ENCODE measurements at places on chromosomes 16 and 17.

- no peak for DNase-seq
These were observed 49.3 kb downstream of the SF3B3 start for GRCh38 chr16:70572926-70573270.

DNA sequence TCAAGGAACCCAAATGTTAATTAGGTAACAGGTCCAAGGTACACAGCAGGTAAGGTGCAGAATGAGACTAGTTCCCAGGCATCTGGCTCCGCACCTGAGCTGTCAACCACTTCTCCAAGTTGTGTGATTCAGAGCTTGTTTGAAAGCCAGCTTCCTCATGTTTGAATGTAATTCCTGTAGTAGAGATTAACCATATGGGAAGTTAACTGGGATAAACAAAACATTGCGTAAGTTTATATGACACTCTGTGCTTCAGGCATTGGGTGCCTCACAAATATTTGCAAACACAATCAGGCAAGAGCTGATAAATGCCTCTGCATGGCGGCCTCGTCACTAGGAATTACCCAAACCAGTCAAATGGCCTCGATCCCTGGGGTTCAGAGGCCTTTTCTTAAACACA is 27.9 kb upstream of the CPHXL start:
- no peak for DNase-seq

DNA sequence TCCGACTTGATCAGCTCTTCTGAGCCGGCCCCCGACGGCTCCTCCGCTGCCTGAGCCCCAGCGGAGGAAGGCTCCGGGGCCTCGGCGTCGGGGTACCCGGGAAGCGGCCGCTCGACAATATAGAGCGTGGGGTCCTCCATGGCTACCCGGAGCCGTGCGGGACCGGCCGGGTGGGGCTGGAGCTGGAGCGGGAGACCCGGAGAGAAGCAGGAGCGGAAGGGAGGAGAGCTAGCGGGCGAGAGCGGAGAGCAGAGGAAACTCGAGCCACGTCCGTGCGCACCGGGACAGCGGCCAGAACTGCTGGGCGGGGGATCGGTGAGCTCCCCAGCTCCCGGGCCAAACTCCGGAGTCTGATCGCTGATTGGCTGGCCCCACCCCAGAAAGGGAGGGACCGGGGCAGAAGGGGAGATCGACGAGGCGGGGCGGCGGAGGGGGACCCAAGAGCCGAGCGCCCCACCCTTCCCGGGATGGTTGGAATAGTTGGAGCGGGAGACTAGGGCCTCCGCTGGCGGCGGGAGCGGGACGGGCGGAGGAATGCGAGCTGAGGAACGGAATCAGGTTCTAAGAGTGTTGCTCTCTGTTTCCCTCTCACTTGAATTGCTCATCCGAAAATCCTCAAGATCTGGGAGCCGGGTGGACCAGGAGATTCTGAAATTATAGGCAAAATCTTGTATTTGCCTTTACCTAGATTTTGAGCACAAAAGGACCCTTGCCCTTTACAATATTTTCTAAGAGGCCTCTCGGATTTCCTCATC is at the start of gene CAVIN1:
Gene CAVIN1 (minus strand): TSS at position 299 of the 755 bp plus-strand sequence. CDS start 159 bp downstream, at position 140.
- DNase-seq, result peak; percentile 20

DNA sequence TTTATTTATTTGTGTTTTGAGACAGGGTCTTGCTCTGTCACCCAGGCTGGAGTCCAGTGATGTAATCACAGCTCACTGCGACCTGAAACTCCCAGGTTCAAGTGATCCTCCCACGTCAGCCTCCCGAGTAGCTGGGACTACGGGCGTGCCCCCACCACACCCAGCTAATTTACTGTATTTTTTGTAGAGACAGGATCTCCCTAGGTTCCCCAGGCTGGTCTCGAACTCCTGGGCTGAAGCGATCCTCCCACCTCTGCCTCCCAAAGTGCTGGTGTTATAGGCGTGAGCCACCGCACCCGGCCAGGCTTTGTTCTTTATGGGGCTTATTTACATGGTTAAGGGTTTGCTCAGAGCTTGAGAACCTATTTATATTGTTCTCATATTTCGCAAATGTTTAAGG is 5.8 kb upstream of the MEIOB start:
- no peak for DNase-seq

- DNase-seq, result no peak
These were observed 47.3 kb downstream of the OMG start for GRCh38 chr17:31249835-31250141.

- DNase-seq, result no peak
These were observed 59.8 kb downstream of the GTF3C1 start for GRCh38 chr16:27489906-27490305.

- DNase-seq, result no peak
These were observed 182.0 kb downstream of the SEC14L1 start for GRCh38 chr17:77322514-77323412.

DNA sequence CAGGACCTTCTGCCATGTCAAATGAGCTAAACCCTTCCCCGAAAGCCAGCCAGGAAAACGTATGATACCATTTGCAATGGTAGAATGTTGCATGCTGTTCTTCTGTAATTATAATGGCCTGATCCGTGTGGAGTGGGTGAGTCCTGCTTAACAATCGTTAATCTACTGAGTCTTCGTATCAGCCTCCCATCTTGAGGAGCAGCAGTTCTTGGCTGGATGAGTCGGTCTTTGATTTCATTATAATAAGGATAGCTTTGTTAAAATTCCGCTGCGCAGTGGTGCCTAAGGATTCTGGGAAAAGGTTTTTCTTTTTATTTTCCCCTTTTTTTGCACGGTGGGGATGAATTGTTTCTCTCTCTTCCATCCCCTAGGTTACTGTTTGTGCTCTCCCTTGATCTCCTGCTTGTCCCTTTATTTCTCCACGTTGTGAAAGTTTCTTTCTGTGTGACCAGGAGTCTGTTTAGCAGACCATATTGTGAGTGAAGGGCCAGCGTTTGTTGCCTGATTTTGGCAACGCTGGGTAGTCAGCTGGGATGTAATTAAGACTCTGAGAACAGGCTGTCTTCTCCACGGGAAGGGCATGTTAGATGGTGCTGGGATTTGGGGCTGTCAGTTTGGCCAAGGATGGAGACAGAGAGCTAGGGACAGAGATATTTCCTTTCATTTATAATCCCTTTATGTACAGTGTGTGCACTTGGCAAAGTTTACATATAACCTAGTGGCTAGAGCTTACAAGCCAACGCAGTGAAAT is 263.0 kb downstream of the FTO start:
- no peak for DNase-seq

- no peak for DNase-seq
These were observed 119.1 kb downstream of the HIC1 start for GRCh38 chr17:2174014-2174413.

- peak; percentile 89 for DNase-seq
These were observed 6.5 kb downstream of the SCGB1C2 start for GRCh38 chr17:143785-144281.

GRCh38 chr17:77451894-77452852 is 311.4 kb downstream of the SEC14L1 start:
- DNase-seq, result no peak

GRCh38 chr16:71185347-71185746 is 45.2 kb downstream of the HYDIN start:
- no peak for DNase-seq

GRCh38 chr17:75623386-75623785 is 9.8 kb upstream of the SMIM5 start:
- no peak for DNase-seq

- no peak for DNase-seq
These were observed 387 bp downstream of the MSI2 start for GRCh38 chr17:57256708-57257112.

DNA sequence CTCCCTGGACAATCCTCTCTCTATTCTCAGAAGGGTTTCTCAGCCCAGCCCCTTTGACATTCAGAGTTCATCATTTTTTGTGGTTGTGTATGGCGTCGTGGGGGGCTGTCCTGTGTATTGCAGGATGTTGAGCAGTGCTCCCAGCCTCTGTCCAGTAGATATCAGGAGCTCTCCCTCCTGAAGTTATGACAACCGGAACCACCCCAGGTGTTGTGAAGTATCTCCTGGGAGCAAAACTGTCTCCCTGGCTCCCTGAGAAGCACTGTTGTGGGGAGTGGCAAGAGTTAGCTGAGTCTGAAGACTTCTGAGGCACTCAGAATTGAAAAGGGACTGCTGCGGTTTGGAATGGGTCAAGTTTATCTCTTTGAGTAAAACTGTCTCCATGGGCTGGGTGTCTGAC is 55.9 kb upstream of the MGAT5B start:
- DNase-seq, result no peak

DNA sequence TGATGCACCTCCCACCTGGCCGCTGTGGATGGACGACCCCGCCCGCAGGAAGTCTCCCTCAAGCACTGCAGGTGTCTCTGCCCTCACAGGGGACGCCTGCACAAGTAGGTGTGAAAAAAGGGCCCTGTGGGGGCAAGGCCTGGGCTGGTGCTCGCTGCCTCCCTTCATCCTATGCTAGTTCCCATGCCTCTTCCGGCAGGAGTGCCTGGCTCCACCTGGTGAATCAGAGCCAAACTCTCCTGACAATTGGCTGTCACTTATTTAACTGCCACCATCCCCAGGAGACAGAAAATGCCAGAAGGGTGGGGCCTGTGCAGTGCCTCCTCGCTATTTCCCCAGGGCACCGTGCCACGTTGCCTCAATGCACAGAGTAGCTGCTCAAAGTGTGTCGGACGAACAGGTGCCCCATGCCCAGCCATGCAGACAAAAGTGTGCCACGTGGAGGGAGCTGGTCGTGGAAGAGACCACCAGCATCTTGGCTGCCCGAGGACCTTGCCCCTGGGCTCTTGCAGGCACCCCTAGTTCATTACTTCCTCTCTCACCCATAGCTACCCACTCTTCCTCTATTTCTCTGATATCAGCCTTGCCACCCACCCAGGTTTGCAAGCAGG is 170.7 kb downstream of the SEC14L1 start:
- DNase-seq, result no peak

DNA sequence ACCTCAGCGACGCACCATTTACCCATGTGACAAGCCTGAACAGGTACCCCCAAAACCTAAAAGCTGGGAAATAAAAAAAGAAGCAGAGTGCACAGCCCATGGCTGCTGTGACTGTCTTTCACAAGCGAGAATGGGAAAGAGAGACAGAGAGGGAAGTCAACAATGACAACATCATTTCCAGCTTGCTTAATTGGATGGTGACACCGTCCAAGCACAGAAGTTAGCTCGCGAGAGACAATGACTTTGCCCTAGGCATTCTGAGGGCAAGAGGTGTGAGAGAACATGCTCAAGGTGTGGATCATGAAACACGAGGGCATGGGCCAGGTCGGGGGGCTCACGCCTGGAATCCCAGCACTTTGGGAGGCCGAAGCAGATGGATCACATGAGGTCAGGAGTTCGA is 19.3 kb upstream of the NSMCE1 start:
- DNase-seq, result no peak

GRCh38 chr16:51155199-51155607 is 4.1 kb upstream of the SALL1 start:
- DNase-seq, result no peak

DNA sequence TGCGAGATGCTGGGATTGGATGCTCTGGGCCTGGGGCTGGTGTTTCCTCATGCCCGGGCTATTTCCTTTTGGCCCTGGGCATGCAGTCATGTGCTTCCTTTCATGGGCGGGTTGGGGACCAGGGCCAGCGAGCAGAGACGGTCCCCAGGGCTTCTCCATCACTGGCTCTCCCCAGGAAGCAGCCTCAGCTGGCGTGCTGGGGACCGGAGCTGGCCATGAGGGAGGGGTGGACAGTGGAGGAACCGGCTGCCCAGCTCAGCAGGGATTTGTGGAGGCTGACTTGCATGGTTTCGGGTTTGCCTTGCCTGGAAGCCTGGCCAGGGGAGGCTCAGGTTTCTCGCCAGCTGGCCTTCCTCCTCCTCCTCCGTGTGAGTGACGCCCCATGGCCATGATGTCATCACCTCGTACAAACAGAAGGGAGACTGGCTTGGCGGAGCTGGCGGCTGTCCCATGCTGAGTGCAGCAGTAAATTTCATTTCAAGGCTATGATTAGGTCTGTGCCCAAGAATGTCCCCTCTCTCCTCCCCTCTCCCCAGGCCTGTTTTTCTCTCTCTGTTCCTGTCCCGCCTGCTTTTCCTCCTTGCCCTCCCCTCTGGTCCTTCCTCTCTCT is 8.9 kb upstream of the TIMP2 start:
- DNase-seq, result no peak

DNA sequence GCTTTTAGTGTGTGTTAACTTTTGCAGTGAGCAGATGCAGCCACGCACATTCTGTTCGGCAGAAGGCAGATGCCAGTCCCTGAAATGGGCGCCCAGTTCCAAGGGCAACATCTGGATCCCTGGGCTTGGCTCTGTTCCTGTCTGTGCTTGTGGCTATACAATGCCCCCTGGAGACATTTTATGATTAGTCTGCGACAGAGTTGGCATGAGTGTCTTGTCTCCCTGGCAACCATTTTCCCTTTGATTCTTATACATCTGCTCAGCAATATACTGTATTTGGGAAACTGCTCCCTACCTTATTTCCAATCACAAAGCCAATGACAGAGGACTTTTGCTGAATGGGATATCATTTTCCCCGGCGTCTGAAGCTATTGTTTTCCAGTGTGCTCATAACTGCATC is 1629.5 kb upstream of the GOT2 start:
- DNase-seq, result no peak

- no peak for DNase-seq
These were observed 420.9 kb upstream of the SOX9 start for GRCh38 chr17:71699907-71700306.

- no peak for DNase-seq
These were observed 5.4 kb downstream of the C17orf58 start for GRCh38 chr17:67990909-67991308.

- DNase-seq, result no peak
These were observed 622 bp downstream of the HOXB6 start for GRCh38 chr17:48603959-48604769.

- no peak for DNase-seq
These were observed 246.7 kb downstream of the IRF8 start for GRCh38 chr16:86145669-86146068.

GRCh38 chr17:60827943-60828342 is 150.3 kb downstream of the BCAS3 start:
- DNase-seq, result no peak

DNA sequence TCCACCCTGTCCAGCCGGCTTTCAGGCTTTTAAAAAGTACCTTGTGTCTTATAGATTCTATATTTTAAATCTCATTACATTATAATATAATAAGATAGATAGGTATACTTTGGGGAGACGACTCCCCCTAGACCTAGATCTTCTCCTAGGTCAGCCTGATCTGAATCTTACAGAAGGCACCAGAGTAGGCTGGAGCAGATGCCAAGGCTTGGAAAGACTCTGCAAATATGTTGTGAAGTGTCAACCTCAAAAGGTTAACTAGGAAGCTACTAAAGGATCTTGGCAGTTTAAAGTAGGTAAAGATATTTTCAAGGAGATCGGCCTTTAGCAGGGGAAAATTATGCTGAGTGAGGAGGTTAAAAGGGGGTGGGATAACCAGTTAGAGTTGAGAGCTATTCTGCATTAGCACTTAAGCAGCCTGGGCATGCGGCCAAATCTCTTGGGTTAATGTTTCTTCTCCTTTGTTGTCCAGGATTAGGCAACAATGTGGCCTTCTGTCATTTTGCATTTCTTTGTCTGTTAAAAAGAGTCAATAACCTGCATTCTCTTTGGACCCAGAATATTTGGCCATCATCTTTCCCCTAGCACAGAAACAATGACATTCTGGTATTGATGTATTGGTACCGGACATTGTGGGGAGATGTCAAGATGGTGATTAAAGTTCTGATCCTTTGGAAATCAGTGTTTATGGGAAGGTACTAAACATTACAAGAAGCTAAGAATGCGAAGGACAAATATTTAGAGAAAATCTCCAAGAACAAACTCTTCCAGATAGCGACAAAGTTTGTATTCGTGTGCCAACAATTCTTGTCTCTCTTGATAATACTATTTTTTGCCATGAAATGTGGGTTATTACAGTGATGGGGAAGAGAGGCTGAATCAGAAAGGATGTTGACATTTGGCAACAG is 51.2 kb upstream of the DHX40 start:
- no peak for DNase-seq
